ENCODE measurements at places on chromosomes 7 and 10. TPM values are rescaled to one million over a fixed set of nuclear protein-coding genes. Genes with fewer than 3 reads are reported as not detected.
A peak's percentile ranks its signal among the peaks of the same experiment; 100 is the strongest.

Gene RNF32
- total RNA-seq: 0.43 TPM

Gene OPN1SW
- total RNA-seq: not detected

Gene CDK1
- 112 TPM for total RNA-seq

Gene RGR
- not detected for total RNA-seq

Gene CYP26C1
- total RNA-seq: not detected

Gene SLC39A12
- not detected for total RNA-seq

DNA sequence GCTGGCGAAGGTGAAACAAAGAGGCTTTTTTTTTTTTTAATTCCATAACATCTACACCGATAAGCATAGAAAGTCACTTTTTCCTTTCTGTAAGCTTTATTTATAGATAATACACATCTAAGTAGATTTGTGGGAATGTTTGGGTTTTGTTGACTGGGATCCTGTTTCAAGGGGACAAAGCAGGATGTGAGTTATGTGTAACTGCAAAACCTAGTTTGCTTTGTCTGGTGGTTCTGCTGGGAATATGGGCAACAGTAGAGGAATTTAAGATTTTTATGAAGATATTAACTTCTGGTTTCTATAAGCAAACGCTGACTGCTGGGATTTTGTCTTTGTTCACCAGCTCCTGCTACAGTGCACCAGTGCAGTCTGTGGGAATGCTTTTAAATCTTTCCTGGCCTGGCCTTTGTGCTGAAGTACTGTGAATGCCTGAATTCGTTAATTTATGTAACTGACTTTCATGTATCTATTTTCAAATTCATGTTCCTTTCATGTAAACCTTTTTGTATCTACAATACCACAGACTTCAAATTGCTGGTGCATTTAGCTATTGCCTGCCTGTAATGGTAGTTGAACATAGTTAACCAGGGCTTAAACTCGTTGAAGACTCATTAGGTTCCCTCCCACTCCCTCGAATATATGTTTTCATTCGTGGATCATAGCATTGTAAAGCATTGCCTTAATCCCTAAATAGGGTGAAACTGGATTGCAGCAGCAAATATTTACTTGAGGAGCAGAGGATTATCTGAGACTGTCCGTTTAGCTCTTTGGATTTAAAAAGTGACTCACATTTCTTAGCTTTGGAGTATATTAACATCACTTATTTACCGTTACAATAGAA is 1.5 kb downstream of the KLHL7 start:
- no peaks in the 10 kb centered on the region for H3K27me3 ChIP-seq
- H3K27ac ChIP-seq: peak overlapping the region; percentile 96
- H3K36me3 ChIP-seq: peaks cover 5% of the 10 kb centered on the region
- no peak for DNase-seq
- peak overlapping the region; percentile 97 for H3K4me3 ChIP-seq

GRCh38 chr10:117053482-117053881 is 48.5 kb upstream of the SHTN1 start:
- no peak overlapping the region for H3K27ac ChIP-seq
- H3K27me3 ChIP-seq: peaks cover 5% of the 10 kb centered on the region
- H3K36me3 ChIP-seq: no peaks in the 10 kb centered on the region
- DNase-seq: no peak
- no peak overlapping the region for H3K4me3 ChIP-seq
- no peaks in the 10 kb centered on the region for H3K4me1 ChIP-seq

DNA sequence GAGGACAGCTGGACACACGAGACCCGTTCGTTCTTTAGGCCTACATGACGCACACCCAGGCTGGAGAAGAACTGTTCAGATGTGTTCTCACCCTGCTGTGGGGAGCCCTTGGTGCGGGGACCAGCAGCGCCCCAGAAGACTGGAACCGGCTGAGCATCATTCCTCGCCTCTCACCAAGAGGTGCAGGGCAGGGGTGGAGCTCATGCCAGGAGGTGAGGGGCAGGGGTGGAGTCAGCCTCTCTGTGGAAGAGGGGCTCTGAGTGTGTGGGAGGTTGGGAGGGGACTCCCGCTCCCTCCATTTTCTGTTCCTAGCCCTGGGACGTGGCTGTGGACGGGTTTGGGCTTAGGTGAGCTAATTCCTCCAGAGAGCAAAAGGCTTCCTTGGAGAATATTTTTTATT is 66.0 kb upstream of the SHH start:
- DNase-seq: no peak
- no peak overlapping the region for H3K27ac ChIP-seq
- H3K4me1 ChIP-seq: no peaks in the 10 kb centered on the region
- no peaks in the 10 kb centered on the region for H3K27me3 ChIP-seq
- H3K36me3 ChIP-seq: no peaks in the 10 kb centered on the region
- no peak overlapping the region for H3K4me3 ChIP-seq

DNA sequence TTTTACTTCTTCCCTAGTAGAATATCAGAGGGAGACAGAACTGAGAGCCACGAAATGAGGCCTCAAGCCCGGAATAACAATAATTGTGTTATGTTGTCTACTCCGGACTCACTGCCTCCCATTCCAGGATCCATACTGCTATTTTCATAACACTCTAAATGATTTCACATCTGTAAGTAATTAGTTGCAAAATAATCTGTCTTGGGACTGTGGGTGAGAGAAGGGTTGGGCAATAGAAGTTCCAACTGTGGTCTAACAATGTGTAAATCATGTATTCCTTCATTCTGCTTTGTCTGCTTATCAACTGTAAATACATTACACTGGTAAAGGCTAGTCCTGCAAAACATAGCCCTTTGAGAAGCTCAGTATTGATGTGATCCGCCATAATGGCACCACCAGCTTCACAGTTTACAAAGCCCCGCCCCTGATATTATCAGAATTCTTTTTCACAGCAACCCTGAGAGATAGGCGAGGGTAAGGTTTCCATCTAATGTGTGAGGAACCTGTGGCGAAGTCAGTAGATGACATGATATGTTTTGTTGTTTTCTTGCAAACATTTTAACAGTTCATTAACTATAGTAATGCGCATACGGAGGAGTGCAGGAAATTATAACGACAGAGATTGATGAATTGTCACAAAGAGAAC is 265.7 kb upstream of the BMPER start:
- no peak overlapping the region for H3K4me3 ChIP-seq
- no peaks in the 10 kb centered on the region for H3K4me1 ChIP-seq
- DNase-seq: no peak
- no peaks in the 10 kb centered on the region for H3K27me3 ChIP-seq
- H3K27ac ChIP-seq: no peak overlapping the region
- no peaks in the 10 kb centered on the region for H3K36me3 ChIP-seq

DNA sequence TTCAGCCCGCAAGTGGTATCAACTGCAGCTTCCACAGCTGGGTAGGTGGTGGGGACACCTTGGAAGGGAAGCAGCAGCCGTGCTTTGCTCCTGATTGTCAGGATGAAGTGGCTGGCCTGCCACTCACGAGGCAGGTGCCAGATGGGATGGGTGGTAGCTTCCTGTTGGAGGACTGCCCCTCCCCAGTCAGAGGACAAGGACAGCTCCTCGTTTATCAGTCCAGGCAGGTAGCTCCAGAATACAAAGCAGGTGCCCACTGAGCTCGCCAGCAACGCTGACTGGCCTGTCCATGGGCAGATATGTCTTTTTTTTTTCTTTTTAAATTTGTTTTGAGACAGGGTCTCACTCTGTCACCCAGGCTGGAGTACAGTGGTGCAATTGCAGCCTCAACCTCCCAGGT is 431.3 kb downstream of the GALNT17 start:
- no peaks in the 10 kb centered on the region for H3K27me3 ChIP-seq
- H3K4me1 ChIP-seq: no peaks in the 10 kb centered on the region
- H3K36me3 ChIP-seq: no peaks in the 10 kb centered on the region
- no peak overlapping the region for H3K27ac ChIP-seq
- H3K4me3 ChIP-seq: no peak overlapping the region
- DNase-seq: no peak

DNA sequence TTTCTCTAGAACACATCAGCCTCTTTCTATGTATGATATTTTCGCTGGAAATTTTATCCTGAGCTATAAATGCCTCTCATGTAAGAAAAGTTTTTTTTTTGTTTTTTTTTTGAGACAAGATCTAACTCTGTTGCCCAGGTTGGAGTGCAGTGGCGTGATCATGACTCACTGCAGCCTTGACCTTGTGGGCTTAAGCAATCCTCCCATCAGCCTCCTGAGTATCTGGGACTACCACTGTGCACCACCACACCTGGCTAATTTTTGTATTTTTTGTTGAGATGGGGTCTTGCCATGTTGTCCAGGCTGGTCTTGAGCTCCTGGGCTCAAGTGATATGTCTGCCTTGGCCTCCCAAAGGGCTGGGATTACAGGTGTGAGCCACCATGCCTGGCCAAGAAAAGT is 80.4 kb downstream of the ADK start:
- no peak overlapping the region for H3K4me3 ChIP-seq
- H3K4me1 ChIP-seq: peaks cover 23% of the 10 kb centered on the region
- H3K27me3 ChIP-seq: no peaks in the 10 kb centered on the region
- no peak overlapping the region for H3K27ac ChIP-seq
- DNase-seq: no peak

DNA sequence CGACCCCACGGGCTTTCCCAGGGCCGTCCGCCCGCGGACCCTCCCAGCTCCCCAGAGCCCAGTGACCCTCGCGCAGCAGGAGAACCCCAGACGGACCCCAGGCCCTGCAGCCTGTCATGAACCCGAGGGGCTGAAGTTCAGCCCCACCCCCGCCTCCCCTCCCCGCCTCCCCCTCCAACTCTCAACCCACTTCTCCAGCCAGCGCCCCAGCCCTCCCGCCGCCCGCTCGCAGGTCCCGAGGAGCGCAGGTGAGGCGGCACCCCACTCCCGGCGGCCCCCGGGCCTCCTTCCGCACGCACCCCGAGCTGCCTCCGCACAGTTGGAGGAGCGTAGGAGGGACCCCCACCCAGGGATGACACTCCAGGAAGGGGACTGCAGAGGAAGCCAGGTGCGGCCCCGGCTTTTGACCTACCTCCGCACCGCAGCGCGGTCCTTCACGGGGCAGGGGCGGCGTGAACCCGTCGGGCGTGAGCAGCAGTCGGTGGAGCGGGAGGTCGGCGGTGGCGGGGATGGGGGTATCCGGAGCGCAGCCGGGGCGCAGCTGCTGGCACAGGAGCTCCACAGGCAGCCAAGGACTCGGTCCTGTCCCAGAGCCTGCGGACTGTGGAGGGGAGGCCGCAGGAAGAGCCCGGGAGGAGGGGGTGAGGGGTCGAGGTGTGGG is at the start of gene TMEM176A:
TSS of gene TMEM176A (plus strand) at position 189 of the 661 bp plus-strand sequence. CDS start 782 bp downstream, outside the sequence.
- no peaks in the 10 kb centered on the region for H3K36me3 ChIP-seq
- H3K4me3 ChIP-seq: peak within 1 kb of the TSS; percentile 30
- H3K27ac ChIP-seq: no peak within 1 kb of the TSS
- peaks cover 38% of the 10 kb centered on the region for H3K27me3 ChIP-seq

DNA sequence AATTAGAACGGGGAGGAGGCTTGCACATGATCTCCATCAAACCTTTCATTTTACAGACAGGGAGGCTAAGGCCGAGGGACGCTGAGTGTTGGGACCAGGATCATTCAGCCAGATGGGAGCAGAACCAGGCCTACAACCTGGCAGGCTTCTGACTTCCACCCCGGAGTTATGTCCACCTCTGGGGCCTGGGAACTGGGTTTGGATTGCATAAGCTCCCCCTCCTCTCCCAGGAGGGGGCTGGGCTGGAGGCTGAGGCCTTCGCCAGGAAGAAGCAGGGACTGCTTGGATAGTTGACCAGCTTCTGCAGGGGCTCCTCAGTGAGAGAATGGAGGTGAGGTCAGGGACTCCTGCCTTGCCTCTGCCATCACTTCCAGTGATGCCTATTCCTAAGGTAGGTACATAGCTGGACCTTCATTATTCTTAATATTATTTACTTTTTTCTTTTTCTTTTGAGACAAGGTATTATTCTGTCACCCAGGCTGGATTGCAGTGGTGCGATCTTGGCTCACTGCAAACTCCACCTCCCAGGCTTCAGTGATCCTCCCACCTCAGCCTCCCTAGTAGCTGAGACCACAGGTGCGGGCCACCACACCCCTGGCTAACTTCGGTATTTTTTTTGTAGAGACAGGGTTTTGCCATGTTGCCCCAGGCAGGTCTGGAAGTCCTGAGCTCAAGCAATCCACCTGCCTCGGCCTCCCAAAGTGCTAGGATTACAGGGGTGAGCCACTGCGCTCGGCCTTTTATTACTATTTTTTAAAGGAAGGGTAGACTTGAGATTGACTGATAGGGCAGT is 1.3 kb downstream of the SNX10 start:
- no peaks in the 10 kb centered on the region for H3K27me3 ChIP-seq
- peaks cover 28% of the 10 kb centered on the region for H3K4me1 ChIP-seq
- H3K27ac ChIP-seq: peak overlapping the region; percentile 85

DNA sequence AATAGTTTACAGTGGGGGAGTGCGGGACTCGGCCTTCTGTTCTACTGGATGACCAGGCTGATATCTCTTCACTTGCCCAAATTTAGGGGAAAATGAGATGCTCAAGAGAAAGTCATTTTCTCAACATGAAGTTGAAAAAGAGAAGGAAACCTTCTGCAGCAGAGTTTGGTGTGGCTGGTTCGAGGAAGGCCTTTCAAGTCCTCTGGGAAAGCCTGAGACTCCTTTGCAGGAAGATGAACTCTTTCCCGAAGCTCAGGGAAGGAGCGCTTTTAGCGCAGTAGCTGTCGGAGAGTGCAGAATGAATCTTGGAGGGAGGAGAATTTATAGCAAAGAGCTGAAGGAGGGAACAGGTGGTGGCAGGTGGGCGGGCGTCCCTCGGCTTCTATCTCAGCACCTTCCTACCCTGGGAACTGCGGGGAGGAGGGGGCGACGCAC is at the start of gene ATOH7:
TSS of gene ATOH7 (minus strand) at position 297 of the 435 bp plus-strand sequence. CDS start 436 bp downstream, outside the sequence.
- no peak within 1 kb of the TSS for H3K27ac ChIP-seq
- no peaks in the 10 kb centered on the region for H3K36me3 ChIP-seq
- no peak for DNase-seq
- peaks cover 7% of the 10 kb centered on the region for H3K4me1 ChIP-seq
